ENCODE measurements at places on chromosomes 3 and 15.

DNA sequence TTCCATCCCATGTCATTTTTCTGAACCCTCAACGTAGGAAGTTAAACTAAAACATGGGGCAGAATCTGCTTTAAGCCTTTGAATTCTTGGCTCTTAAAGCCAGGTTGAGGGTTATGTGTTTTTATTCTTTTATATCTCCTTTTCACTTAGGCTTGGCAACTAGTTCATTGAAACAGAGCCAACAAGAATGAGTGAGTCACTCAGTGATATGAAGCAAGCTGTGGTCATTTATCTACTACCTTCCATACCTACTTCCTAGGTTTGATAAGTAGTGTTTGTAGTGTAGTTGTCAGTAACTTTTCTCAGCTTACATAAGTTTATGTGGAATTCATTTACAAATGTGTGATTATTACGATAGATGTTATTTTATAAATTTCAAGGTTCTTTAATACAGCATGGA lies 67.4 kb downstream of the SNRPN start:
- no peak for ATAC-seq

GRCh38 chr3:55716044-55716443 lies 228.9 kb upstream of the WNT5A start:
- ATAC-seq: no peak

DNA sequence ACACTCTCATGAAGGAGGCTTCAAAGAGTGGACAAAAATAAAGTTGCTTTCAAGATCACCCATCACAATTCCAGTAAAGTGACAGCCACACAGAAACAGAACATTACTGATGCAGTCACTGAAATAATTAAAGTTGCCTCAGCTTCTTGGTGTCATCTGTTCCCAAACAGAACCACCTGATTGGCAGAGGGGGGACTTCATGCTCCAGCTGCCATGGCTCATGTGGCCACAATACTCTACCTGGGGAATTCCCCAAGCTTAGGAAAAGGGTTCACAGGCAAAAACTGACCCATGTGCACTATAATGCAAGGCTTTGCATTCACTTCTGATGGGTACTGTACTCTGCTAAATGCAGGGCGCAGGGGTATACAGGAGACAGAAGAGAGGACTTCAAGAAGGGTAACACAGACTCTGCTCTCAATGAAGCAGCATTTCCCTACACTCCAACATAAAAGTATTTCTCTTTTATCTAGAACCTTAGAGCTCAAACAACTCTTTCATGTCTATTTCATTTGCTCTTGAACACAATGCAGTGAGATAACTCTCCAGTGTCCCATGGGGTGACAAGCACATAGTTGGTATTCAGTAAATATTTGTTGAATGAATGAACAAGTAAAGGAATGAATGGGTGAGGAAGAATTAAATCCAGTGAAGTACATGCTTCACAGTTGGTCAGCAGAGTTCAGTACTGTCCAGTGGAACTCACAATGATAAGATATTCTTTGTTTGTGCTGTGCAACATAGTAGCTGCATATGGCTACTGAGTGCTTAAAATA lies 8.6 kb upstream of the CTNNB1 start:
- no peak for ATAC-seq

DNA sequence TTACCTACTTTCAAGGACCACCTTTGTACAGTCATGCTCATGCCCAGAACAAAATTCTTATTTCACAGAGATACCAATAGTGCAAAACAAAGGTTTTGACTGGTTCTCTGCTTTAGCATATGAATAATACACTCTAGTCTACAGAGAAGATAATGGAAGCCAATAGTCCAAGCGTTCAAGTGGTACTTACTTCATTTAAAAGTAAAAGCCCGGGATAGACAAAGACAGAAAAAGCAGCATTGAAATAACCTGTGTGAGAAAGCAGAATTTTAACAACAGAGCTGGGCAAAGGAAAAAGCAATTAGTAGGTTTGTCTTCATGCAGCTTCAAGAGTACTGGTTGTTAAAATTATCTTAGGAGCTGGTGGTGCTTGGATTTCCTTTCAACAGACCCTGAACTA lies 848.3 kb downstream of the FHIT start:
- ATAC-seq: no peak
